ENCODE measurements at places on chromosomes 6 and 20.

DNA sequence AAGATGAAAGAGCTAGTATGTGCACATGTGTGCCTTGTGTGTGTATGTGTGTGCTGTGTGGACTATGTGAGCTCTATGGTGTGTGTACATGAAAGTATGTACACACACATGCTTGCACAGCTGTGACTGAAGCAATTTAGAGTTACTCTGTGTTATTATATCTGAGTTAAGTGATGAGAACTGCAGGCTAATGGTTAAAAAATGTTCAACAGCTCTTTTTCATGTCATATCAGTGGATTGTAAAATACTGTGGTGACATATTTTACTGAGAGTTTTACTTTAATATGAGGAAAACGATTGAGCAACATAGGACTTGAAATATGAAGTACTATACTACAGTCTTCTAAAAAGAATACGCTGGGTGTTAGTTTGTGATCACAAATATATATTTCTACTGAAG is 195.7 kb upstream of the KCNK16 start:
- no peak for DNase-seq

GRCh38 chr6:47535316-47536225 is 58.0 kb downstream of the CD2AP start:
- no peak for DNase-seq

DNA sequence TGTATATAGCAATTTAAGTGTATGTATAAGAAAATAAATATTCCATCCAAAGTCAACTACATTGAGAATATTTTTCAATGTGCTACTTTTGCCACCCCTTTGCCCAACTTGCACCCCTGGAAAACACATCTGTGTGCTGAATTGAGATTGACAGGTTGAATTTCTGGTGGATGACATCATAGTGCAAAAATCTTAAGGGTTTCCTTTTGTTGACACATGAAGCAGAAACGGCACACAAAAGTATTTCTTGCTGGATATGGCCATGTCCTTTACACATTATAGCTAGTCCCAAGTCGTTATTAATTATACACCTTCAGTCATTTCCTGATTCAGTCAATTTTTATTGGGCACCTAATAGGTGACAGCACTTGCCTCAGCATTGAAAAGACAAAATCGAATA is 188.7 kb upstream of the FBXL4 start:
- no peak for DNase-seq

DNA sequence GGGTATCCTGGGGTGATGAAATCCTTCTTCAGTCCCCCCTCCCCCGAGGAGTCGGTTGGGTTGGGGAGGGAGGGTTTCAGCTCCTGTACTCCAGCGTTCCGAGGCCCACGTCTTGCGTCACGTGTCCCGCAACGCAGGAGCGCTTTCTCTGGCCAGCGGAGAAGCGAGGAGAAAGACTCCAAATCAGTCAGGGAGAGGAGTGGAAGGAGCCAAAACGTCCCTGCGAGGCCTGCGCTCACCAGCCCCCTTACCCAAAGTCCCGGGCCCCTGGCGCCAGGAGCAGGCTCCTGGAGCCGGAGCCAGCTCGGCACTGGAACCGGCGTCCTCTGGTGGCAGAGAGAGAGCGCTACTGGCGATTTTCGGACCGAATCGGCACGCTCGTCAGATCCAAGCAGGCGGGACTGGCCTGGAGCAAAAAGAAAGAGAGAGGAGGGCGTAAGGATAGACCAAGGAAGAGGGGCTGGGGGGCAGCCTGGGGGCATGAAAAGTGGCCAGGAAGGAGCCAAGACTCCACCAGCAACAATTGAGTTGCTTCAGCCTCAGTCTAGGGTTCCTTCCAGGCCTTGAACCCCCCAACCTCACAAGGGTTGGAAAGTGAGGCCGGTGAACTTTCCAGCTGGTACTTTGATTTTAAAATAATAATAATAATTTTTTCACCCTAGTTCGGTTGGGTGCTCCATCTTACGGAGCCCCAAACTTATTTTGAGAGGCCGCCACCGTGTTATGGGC is at the start of gene GNAS:
TSS of gene GNAS (plus strand) at position 174 of the 729 bp plus-strand sequence.
- peak; percentile 73 for DNase-seq

GRCh38 chr6:40606981-40607380 is 19.8 kb upstream of the LRFN2 start:
- DNase-seq, result no peak

- no peak for DNase-seq
Observed at GRCh38 chr6:99341862-99342455, 7.5 kb downstream of the FAXC start.

- no peak for DNase-seq
Observed at GRCh38 chr6:96900873-96901272, 3.2 kb upstream of the NDUFAF4 start.

DNA sequence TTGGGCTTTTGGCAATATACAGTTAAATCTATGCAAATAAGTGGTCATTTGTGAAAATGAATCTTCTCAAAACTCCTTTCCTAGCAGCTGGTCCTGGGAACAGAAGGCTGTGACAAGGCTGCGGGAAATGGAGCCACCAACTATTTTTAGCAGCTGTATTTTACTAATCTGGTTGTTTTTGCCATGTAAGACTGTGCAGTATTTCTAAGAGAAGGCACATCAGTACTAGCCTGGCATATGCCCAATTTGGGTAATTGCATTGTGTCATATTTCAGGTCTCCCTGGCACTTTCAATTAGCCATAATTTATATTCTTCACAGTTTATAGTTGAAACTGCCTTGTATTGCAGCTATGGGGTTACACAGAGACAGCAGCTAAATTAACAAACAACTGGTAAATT is 109.6 kb downstream of the MANEA start:
- no peak for DNase-seq

GRCh38 chr20:49356676-49357075 is 78.8 kb upstream of the ZNFX1 start:
- DNase-seq, result no peak

- DNase-seq, result no peak
Observed at GRCh38 chr6:14757418-14757817, 488.5 kb upstream of the JARID2 start.

DNA sequence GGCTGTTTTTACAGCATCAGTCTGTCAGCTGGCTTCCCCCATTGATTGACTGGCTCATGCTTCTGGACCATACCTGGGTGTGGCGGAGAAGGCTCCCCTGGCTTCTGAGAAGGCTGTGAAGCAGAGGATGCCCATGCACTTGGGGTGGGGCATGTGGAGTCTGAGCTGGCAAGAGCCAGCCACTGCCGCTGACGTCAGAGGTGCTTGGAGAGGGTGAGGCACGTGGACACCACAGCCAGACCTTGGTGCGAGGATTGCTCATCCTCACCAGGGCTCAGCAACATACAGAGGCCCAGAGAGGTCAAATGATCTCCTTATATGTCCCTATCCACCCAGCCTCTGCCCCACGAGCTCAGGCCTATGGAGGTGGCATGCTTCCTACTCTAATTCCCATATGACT is 211.2 kb upstream of the PMEPA1 start:
- DNase-seq, result no peak

GRCh38 chr6:111517965-111518364 is 34.9 kb upstream of the REV3L start:
- DNase-seq, result no peak

GRCh38 chr20:39829256-39829655 is 859.8 kb downstream of the MAFB start:
- DNase-seq, result peak; percentile 16

DNA sequence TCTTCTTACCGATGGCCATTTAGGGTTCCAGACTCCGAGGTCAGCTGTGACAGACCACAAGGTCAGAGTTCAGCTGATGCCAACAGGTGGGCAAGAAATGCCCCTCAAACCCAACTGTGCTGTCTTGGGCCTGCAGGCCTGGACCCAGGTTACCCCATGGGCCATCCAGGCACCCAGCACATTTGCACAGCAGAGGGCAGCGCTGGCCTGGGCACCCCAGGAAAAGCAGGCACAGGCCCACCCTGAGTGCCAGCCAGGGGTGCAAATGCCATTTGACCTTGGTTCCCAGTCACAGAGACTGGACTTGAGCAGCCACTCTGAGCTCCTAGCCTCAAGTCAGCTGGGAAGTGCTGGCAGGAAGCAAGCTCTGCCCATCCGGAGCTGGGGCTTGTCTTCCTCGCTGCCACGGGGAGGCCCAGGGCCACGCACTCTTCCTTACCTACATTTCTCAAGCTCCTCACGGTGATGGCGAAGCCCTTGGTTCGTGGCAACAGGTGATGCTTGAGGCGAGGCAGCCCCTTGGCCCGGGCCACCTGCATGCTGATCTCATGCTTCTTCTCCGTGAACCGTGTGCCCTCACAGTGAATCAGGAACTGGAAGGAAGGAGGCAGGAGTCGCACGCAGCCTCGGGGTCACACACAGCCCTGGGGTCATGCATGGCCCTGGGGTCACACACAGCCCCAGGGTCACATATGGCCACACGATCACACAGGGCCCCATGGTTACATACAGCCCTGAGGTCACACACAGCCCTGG is 120.8 kb downstream of the AGPAT4 start:
- peak; percentile 42 for DNase-seq

DNA sequence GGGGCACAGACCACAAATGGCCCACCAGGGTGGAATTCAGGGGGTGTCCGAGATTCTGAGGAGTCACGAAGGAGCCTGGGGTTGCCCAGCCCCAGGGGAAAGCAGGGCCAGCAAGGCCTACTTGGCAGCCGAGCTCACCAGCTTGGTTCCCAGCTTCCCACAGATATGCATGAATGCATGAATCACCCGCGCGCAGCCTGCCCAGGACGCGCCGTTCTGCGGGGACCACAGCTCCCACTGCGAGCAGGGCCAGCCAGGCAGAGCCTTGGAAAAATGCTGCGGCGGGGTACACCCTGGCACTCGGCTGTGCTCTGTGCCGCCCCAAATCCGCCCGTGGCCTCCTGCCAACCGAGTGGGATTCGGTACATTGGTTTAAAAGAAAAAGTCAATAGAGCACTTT is 211.0 kb downstream of the NFATC2 start:
- no peak for DNase-seq

- no peak for DNase-seq
Observed at GRCh38 chr6:125791151-125791819, 525 bp downstream of the NCOA7 start.

DNA sequence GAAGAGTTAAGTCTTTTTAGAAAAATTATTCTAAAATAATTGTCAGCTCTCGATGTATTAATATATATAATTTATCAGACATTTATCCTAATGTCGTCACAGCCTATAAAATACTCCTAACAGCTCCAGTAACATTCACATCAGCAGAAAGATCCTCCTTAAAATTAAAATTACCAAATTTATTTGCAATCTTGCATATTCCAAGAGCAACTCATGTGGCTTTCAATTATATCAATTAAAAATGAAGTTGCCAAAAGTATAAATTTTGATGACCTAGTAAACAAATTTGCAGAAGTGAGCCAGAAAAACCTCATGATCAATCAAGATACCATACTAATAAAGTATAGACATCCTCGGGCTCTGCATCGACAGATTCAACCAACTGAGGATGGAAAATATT is 60.2 kb downstream of the IL20RA start:
- no peak for DNase-seq

GRCh38 chr6:23784301-23784919 is 341.6 kb upstream of the NRSN1 start:
- DNase-seq, result no peak

- no peak for DNase-seq
Observed at GRCh38 chr6:2244261-2245102, 923 bp downstream of the GMDS start.

GRCh38 chr20:40861427-40862008 is 167.1 kb upstream of the TOP1 start:
- no peak for DNase-seq

GRCh38 chr6:78629154-78629721 is 238.1 kb upstream of the IRAK1BP1 start:
- no peak for DNase-seq

DNA sequence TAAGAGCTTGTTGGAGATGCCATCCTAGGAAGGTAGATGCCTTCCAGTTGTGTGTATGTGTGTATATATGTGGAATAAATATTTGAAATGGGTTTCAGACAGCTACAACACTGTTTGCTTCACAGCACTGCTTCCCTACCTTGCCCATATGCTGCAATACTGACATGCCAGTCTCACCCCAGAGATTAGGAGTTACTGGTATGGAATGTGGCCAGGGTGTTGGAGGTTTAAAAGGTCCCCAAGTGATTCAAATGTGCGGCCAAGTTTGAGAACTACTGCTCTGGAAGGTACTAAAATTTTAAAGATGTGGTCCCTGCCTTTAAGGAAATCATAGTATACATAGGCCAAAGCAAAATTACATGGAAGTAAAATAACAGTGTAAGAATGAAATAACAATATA is 39.5 kb downstream of the BCKDHB start:
- DNase-seq, result no peak

DNA sequence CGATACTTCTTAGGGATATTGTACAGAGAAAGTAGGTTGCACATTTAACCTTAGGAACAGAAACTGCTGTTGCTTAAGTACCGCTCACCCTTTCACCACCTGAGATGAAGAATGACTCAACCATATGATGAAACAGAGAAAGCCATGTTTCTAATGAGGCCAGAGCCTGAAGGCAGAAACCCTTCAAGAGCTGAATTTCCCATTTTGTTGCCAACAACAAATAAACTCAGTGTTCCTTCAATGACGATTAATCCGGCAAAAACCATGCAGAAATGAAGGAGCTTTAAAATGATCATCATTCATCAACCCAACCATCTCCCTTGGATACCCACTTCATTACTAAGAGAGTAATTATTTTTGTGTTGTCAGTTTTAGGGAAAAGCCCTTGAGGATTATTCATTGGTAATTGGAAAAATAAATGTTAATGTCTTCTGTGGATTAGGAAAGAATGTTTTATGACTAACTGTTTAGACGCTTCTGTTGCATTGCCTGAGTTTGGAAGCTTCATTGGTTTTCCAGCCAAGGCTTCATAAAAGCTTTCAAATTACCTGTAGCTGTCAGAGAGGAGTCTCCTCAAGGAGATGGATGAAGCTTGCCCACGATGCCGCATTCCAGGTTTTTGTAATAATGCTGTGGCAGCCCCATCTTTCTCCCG is 112.1 kb upstream of the IYD start:
- peak; percentile 48 for DNase-seq

DNA sequence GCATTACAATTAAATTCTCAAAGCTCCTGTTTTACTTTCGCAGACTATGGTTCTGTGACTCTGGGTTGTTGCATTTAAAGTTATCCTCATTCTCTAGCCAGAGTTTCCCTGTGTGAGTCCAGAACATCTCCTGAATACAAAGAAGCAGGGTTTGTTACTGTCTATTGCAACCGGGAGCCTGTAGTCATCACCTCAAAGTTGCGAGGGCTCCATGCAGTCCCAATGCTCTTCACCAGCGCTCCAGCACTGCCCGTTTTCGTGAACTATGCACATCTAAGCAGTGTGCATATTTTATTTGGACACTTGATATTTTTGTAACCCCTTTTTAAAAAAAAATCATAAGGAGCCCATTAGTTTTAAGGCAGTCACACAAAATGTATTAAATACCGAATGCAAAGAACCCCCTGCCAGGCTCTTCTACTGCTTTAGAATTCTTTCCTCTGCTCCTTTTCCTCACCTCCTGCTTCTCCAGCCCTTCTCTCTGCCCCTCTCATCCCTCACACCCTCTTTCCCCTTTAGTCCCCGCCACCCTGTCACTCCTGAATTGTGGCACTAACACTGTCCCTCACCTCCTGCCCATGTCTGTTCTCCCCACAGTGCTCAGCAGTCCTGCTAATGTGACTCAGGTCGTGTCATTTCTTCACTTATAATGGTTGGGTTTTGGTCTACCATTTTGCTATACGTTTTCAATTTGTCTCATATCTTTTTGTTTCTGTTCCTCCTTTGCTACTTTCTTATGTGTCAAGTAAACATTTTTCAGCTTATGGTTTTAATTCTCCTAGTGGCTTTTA is 1.1 kb upstream of the HLA-C start:
- no peak for DNase-seq

- DNase-seq, result no peak
Observed at GRCh38 chr6:112853162-112853561, 506.0 kb downstream of the RFPL4B start.

GRCh38 chr6:163380216-163380615 is 34.3 kb upstream of the QKI start:
- DNase-seq, result no peak

GRCh38 chr20:48015141-48015910 is 230.0 kb upstream of the SULF2 start:
- DNase-seq, result no peak

Measured in suppressor macrophage treated with lipopolysaccharide for 1 hour (primary cell).